ENCODE measurements at places on chromosomes 16 and 17.

- DNase-seq = no peak
Observed at GRCh38 chr17:77160091-77160874, 19.5 kb downstream of the SEC14L1 start.

GRCh38 chr16:73427164-73427563 is 379.2 kb upstream of the ZFHX3 start:
- no peak for DNase-seq

GRCh38 chr16:4217204-4218131 is 24.4 kb downstream of the SRL start:
- peak; percentile 54 for DNase-seq

DNA sequence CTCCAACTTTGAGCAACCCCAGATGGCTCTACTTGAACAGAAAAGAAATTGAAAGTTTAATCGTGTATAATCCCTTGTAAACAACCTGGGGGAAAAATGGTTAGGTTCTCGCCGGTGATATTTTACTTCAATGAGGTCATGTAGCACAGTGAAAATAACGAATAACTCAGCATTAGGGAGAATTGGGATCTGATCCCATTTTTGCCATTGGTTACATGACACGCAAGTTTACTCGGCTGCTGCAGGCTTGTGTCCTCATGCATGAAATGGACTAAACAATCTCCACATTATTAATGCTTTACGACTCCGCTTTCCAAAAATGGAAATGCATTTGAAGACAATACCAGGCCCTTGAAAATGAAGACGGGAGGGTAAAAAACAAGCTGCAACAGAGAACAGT is 45.5 kb upstream of the LRRC37A3 start:
- no peak for DNase-seq

DNA sequence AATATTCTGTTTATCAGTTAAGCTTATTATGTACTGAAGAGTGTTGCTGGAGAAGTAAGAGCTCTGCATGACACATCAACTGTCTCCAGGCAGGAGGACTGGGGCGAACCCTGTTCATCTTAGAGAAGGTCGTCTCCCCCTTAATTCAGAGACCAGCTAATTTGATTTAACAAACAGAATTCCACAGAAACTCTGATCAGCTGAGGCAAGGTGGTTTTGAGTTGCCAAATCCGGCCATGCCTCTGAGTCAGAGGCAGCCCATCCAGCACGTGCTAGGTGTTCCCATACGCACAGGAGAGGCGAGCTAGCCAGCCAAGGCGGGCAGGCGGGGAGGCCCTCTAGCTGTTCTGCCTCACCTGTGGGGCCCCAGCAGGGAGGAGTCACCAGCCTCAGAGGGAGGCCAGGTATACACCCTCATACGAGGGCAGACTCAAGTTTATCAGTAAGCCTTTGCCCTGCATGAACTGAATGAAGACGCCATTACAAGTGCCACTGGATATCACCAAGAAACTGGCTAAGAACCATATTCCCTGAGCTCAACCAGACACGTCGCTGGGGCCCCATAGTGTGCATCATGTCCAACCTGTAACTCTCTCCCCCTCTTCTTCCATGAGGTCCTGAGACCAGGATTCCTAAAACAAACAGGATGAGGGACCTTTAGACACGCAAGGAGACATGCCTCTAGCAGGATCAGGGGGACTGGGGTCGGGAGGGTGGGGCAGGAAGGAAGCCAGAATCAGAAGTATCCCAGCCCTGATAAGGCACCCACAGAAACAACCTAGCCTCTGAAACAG is 25.7 kb downstream of the STAT5A start:
- DNase-seq = no peak

DNA sequence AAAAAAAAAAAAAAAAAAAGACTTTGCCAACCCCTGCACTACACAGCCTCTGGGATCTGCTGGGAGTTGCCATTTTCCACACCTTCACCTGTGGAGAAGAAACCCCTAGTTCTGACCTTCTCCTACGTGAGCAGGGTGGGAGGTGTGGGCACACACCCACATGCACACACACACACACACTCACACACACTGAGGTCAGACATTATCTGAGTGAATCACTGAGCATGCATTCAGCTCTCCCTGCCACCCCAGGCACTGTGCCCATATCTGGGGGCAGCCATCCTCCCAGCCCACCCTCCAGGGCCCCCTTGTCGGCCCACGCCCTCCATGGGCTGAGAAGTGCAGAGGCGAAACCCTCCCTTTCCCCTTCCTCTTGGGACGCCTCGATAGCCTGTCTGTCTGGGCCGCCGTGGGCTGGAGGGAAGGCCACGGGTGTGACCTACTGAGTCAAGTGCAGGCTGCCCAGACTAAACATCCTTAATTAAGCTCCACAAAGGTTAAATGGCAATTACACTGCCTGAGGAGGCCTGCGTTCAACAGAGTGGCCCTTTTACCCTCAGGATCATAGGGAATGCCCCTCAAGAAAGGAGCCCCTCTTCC is 143.8 kb downstream of the C16orf95 start:
- DNase-seq = no peak

Data from right kidney (tissue), 9 donors.